MCF 10A (cell line): ENCODE measurements at places on chromosomes 7 and 10.

DNA sequence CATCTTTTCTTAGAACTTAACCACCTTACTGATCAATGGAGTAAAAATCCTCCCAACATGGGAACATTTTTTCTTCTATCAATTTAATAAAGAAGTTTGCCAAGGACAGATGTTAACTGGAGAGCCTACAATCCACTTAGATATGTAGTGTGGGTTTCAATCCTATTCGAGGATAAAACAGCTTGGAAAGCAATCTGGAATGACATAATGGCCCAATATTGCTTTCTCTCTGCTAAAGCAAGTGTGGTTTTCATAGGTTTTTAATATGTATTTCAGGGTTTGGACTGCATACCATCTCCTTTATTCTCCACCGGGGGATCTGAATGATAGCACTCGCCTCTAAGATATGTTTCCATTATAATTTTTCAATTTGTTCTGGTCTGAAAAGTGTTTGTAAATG lies 149.7 kb downstream of the PRPF18 start:
- DNase-seq, result no peak

- DNase-seq, result peak; percentile 82
Observed at GRCh38 chr10:33143160-33143728, 185.2 kb upstream of the ITGB1 start.

DNA sequence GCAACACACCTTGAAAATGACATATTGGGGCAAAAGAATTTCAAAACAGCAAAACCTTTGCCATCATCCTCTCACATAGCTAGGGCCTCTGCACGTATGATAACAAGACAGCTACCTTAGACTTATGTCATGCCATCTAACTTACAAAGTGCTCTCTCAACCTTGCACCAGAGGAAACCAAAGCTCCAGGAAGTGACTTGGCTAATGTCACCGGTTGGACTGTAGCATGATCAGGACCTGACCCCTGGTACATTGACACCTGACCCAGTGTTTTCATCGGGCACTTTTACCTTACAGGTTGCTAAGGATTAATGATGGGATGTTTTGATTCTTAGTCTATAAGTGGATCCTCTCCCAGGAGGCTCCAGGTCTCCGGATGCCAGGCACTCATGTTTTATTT lies 529.8 kb upstream of the GALNT17 start:
- no peak for DNase-seq

- DNase-seq, result no peak
Observed at GRCh38 chr7:90661290-90662151, 65.4 kb downstream of the CDK14 start.

DNA sequence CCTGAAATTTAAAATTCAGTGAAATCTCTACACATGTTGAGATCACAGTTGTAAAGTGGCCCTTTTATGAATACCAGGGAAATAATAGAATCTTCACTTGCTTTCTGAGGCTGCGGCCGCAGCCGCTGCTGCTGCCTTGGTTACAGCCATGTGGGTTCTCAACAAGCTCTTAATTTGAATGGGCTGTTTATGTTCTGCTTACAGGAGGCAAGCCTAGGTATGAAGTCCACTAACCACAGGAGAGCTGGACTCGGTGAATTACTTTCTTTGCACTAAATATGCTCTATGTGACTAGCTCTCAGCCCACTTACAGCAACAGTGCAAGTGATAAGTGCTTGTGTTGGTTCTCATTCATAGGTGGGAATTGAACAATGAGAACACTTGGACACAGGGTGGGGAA lies 410.8 kb downstream of the SFMBT2 start:
- DNase-seq, result no peak
